ENCODE measurements at places on chromosomes 1 and 21. TPM values are rescaled to one million over a fixed set of nuclear protein-coding genes. Genes with fewer than 3 reads are reported as not detected.

The SUSD4 gene
- 0.67 TPM for total RNA-seq

The PLPP3 gene
- 19.7 TPM for total RNA-seq

The ATAD3A gene
- total RNA-seq = 36.5 TPM

The ASB17 gene
- not detected for total RNA-seq

The OR2L13 gene
- not detected for total RNA-seq

The ESRRG gene
- total RNA-seq = not detected

The TLCD4 gene
- 6.3 TPM for total RNA-seq

All from A549 treated with dexamethasone at 1 μM for 4 hours (cell line).